ENCODE measurements at places on chromosomes 5 and 9.
A peak's percentile ranks its signal among the peaks of the same experiment; 100 is the strongest.

DNA sequence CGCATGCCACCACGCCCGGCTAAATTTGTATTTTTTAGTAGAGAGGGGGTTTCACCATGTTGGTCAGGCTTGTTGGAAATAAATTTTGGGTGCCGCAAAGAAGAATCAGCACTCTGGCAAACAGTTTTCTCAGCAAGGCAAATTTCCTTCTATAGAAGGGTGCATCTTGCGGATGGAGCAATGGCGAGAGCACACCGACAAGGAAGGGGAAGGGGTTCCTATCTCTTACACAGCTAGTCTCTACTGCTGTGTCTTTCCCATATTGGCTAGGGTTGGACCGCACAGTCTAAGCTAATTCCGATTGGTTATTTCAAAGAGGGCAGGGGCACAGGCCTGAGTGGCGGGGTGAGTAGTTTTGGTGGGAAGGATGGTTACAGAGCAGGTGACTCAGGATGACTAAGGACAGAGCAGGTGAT is 707 bp downstream of the GTF3C5 start:
- no peak for DNase-seq

- no peak for DNase-seq
Observed at GRCh38 chr5:66179297-66180051, 35.4 kb downstream of the SREK1 start.

DNA sequence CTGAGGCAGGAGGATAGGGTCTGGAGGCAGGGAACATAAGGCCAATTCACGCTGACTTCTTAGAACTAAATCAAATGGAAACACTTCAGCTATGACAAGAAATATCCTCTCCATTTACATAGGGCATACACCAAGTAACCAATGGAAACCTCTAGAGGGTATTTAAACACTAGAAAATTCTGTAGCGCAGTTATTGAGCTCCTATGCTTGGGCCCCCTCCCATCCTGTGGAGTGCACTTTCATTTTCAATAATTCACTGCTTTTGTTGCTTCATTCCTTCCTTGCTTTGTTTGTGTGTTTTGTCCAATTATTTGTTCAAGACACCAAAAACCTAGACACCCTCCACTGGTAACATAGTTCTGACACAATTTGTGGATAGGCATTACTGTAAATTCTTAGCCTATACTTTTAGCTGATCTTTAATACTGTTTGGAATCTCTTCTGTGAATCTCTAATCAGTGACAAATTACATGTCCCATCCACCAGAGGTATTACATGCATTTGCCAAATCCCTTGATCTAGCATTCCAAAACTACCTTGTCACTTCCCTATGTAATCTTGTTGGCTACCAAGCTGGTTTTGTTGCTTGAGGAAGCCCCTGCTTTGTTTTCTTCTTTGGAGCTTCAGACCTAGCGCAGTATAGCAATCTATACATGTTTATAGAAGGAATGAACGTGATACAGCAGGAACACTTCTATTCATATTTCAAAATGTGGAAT is 61.6 kb downstream of the ST8SIA4 start:
- no peak for DNase-seq

DNA sequence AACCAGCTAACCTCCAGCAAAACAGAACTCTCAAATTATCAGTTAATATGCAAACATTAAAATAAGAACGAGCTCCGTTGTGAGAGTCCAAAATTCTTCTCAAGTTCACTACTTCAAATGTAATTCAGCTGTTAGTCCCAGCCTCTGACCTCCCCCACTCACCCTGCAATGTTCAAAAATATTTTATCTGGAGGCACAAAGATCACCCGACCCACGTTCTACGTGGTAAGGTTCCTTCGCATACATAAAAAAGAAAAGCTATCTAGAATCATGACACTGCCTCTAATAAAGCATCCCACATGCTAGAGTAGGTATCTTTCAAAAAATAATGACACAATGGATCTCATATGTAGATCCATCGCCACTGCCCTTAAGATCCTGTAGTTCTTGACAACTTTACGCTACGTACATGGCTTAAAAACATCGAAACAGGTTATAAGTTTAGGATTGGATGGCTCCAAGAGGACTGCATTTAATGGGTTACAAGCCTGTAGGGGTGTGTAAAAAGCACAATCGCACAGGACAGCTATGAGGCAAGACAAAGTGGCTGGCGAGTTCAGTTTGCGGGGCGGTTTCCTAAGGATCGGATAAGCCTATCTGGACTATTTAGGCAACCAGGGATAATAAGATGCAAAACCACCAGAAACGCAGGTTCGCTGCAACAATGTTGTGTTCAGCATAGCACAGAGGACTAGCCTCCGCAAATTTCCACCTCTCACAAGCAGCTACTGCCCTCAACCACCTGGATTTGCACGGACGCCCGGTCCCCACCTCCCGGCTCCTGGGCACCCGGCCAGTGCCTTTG is 969 bp downstream of the CLK4 start:
- peak; percentile 13 for DNase-seq

GRCh38 chr5:20294696-20295095 is 306.7 kb upstream of the CDH18 start:
- DNase-seq: no peak

- no peak for DNase-seq
Observed at GRCh38 chr9:109319017-109319625, 1.7 kb downstream of the EPB41L4B start.

GRCh38 chr5:12691330-12691729 is 787.1 kb upstream of the CTNND2 start:
- no peak for DNase-seq

GRCh38 chr5:151014680-151015343 is 5.6 kb upstream of the GPX3 start:
- no peak for DNase-seq

GRCh38 chr9:106862110-106862820 is 701 bp upstream of the ZNF462 start:
- DNase-seq: no peak

DNA sequence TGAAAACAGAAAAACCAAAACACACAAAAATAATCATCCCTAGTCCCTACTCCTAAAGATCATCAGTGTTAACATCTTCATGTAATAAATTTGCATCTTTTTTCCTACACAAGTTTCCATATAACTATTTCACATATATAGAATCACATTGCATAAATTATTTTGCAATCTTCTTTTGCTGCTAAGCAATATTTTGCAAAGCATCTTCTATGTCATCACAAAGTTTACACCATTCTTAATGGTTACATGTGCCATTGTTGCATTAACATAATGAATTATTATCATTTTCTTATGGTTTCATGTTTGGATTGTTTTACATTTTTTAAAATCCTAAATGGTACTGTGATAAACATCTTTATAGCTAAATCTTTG is 17.8 kb downstream of the SH3TC2 start:
- DNase-seq: no peak

Measured in CD4-positive, alpha-beta T cell treated with Interleukin-6 for 4 hours (primary cell).